ENCODE measurements at places on chromosomes 1 and 21.

DNA sequence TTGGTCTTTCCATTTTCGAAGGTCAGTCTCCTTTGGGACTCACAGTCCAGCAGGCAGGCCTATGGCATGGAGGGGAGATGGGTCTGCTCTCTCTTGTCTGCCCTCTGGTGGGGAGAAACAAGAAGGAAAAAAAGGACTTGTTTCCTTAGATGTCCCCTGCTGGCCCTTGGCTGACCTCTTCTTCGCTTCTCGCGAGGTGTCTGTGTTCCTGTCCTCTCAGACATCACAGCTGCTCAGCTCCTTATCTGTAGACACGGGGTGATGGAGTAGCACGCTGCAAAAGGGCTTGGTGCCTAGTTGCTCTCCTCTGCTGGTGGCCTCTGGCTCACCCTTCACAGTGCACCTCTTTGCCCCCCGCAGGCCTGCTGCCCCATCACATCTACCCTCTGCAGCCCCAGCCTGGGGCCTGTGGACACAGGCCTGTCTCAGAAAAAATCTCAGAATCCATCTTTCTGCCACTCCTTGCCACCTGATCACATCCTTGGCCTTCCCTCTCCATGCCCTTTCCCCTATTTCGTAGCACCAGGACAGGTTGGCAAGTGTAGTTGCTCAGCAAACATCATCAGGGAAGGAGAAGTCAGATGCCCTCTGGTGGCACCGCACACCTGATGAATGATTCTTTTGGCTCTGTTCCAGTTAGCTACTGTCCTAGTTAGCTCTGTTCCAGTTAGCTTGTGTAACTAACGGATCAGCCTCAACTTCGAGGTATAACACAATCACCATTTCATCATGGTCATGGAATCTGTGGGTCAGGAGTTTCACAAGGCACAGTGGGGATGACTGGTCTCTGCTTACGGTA lies 18.7 kb upstream of the AK2 start:
- peak; percentile 72 for DNase-seq

DNA sequence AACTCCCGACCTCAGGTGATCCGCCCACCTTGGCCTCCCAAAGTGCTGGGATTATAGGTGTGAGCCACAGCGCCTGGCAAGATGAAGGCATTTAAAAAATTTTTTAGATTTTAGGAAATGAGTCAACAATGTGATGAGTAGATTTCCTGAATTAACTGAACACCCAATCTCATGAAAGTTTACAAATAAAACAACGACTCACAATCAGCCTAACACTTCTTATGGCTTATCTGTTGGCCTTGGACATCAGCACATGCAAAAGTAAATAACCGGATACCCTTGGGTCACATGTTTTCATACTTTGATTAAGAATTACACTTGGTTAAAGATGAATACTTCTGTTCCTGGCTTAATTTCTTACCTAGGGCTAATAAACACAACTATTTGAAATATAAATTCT lies 3.0 kb downstream of the GNG12 start:
- DNase-seq = no peak

- no peak for DNase-seq
Measured at GRCh38 chr1:179831852-179832699, 45.5 kb downstream of the TOR1AIP2 start.

DNA sequence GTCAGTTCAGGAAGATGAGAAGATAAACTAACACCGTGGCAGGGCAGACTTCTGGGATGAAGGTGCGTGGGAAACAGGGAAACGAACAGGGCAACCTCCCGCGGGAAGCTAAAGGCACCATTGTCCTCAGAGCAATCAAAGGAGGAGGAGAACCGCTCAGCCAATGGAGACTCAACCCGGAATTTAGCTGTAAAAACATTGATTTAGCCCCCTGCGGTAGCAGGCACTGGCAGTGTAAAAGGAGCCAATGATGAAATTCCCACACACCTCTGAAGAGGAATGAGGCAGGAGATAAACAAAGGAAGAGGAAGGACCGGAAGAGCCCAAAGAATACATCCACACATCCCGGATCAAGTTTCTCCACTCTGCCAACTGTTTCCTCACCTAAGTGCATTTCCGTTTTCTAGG lies 19.5 kb downstream of the HLCS start:
- no peak for DNase-seq

DNA sequence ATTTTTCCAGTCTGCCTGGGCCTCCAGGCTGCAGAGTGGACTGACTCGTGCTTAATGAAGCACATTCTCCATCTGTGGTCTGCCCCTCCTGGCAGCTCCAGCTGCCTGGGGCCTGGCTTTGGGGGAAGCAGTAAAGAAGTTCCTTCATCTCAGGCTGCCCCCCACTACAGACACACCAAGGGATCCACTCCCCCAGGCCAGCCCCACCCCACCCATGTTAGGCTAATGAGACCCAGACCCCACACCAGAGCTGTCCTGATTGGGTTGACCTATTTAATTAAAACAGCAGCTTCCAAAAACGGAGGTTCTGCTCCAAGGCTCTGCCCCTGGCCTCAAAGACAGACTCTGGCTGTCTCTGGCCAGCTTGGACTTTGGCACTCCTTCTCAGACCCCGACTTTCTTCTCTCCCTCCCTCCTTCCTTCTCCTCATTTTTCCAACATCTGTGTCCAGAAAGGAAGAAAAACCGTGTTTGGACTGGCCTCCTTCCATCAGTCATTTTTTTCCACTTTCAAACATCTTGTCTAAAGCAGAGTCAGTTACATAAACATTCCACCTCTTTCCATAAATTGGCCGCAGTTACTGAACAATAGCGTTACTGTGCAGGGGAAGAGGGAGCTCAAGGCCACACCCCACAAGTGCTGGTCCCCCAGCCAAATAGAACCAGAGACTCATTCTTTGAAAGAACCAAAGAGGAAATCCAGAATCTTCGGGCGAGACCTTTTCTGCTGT lies 29.7 kb downstream of the SERTAD4 start:
- DNase-seq = no peak

DNA sequence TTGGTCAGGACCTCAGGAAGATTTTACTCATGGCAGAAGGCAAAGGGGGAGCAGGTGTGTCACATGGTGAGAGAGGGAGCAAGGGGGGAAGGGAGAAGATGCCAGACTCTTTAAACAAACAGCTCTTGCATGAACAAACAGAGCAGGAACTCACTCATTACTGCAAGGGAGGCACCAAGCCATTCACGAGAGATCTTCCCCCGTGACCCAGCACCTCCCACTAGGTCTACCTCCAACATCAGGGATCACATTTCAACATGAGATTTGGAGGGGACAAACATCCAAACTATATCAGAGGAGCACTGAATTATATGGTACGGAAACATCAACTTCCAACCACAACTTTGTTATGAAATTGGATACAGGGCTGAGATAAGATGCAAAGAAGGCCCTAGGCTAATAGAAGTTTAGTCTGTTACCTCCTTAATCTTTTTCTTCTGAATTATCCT lies 164.9 kb downstream of the ST6GALNAC3 start:
- DNase-seq = no peak

- DNase-seq = no peak
Measured at GRCh38 chr1:107188160-107188559, 47.3 kb downstream of the NTNG1 start.

DNA sequence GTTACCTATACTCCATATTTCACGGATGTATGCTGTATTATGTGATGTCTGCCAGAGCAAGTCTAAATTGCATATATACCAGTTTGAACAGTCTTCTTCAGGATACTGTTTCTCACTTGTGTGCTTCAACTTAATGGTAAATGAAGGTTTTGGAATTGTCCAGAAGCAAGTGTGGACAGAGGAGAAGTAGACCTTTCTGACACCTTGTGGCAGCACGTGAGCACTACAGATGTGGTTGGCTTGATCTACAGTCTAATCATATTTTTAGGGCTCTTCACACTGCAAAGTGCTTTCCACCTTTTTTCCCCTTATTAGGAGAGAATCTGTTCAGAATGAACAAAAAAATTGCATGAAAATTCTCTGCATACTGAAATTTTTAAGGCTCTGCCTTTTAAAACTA lies 10.9 kb downstream of the MORC3 start:
- DNase-seq = peak; percentile 58

- no peak for DNase-seq
Measured at GRCh38 chr1:214621236-214621635, 18.2 kb downstream of the CENPF start.

- DNase-seq = peak; percentile 92
Measured at GRCh38 chr1:12604114-12604874, 13.7 kb downstream of the DHRS3 start.

GRCh38 chr1:164759979-164760469 lies 201.0 kb downstream of the PBX1 start:
- no peak for DNase-seq

GRCh38 chr1:180163041-180163440 lies 8.4 kb downstream of the QSOX1 start:
- peak; percentile 68 for DNase-seq

GRCh38 chr1:33050221-33051076 lies 13.8 kb upstream of the AK2 start:
- peak; percentile 88 for DNase-seq

DNA sequence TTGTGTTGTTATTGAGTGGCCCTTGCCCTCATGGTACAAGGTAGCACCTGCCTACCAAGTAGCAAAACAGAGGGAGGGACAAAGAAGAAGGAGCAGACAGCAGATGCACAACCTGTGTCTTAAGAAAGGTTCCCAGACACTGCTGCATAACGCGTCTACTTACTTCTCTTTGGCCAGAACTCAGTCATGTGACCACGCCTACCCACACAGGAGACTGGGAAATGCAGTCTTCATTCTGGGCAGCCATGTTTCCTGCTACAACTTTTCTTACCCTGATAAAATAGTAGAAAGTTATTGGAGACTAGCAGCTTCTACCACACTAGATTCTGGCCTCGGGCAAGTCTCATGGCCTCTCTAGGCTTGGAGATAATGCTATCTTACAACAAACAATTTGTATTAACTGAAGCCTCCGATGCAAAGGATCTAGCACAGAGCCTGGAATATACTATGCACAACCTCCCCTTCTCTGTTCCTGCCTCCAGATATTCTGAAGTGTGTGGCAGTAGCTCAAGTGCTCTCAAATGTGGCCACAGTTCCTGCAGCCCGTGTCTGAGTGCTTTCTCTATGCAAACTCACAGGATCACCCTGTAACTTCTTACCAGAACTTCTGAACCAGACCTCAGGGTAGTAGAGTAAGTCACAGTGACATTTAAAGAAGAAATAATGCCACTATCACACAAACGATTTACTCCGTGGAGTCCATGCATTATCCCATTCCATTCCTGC lies 34.1 kb upstream of the BTG2 start:
- peak; percentile 80 for DNase-seq

- peak; percentile 89 for DNase-seq
Measured at GRCh38 chr1:211589782-211590721, 11.1 kb upstream of the SLC30A1 start.

- DNase-seq = no peak
Measured at GRCh38 chr21:29323189-29323588, 24.5 kb downstream of the BACH1 start.

DNA sequence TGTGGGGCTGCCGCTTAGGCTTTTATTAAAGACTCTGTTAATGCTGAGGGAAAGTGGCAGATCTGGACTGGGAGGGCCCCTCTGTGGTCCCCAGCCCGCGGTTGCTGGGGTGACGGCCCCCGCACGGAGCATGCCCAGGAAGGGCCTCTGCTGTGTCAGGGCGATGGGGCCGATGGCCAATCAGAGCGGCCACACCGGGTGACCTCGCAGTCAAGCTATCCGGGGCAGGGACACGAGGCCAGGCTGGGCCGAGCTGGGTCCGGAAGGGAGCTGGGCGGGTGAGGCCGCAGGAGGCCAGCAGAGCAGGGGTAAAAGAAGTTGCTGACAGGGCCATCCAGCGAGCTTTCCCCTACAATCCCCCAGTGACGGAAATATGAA lies 145.1 kb downstream of the CASZ1 start:
- DNase-seq = no peak

GRCh38 chr1:167997037-167997575 lies 60.2 kb upstream of the MPC2 start:
- DNase-seq = no peak

DNA sequence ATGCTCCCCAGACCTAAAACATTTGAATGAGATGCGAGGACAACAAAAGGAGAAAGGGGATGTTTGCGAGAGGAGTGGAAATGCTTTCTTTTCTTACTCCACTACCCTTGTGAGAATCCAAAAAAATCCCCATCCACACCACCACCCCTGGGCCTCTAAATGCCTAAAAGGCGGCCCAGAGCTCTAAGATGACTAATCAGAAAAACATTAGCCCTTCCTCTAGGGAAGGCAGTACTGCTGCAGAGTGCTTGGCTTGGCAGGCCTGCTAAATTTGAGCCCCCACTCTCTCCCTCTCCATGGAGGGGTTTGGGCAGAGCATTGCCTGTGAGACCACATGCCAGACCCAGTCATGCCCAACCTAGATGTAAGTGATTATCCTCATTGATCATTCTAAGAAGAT lies 347.9 kb downstream of the USH2A start:
- DNase-seq = no peak

- DNase-seq = no peak
Measured at GRCh38 chr1:88890131-88890530, 1.2 kb downstream of the GTF2B start.

DNA sequence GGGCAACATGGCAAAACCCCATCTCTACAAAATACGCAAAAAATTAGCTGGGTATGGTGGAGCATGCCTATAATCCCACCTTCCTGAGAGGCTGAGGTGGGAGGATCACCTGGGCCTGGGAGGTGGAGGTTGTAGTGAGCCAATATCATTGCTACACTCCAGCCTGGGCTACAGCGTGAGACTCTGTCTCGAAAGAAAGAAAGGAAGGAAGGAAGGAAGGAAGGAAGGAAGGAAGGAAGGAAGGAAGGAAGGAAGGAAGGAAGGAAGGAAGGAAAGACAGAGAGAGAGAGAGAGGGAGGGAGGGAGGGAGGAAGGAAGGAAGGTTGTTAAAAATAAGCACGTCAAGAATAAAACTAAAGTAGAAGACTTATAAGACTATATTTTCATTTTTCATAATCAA lies 17.0 kb upstream of the ATP1A1 start:
- DNase-seq = no peak

DNA sequence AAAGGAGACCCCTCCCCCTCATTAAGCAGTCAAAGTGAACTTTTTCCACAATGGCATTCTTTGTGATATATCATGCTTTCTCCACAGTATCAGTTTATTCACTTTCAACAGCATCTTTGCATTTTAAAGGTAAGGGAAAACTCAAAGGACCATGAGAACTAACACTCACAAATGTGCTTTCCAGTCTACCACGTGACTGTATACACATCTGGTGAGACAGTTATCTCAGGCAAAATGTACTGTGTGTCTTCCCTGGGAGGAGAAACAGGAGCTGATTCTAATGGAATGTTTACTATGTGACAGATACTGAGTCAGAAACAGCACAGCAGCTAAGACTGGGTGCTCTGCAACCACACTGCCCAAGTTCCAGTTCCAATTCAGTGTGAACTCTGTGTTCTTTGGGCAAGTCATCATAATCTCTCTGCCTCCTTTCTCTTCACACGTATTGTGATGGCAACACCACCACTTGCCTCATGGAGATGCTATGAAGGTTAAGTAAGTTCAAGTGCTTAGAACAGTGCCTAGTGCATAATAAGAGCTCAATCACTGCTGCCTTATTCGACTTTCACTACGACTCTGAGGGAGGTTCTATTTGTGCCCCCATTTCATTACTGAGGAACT lies 79.0 kb downstream of the SLC45A1 start:
- peak; percentile 13 for DNase-seq
